Astrocyte (in vitro differentiated cells and primary cell): ENCODE measurements at places on chromosomes 7 and 10. TPM values are rescaled to one million over a fixed set of nuclear protein-coding genes. Genes with fewer than 3 reads are reported as not detected.

The COL17A1 gene
- 2.6 and 10.1 TPM in 2 replicates for total RNA-seq

The C7orf57 gene
- not detected in 2 replicates for total RNA-seq

The GIMAP7 gene
- total RNA-seq, result not detected in 2 replicates

The NUDT13 gene
- total RNA-seq, result 2.2 and 2.4 TPM in 2 replicates

The HOXA5 gene
- total RNA-seq, result not detected in 2 replicates

The SPDYE3 gene
- total RNA-seq, result not detected in 2 replicates

The HDAC9 gene
- 20.2 and 27.6 TPM in 2 replicates for total RNA-seq

The COL26A1 gene
- 6.8 and 7.1 TPM in 2 replicates for total RNA-seq

The RBP3 gene
- total RNA-seq, result not detected in 2 replicates

The CUZD1 gene
- total RNA-seq, result 0.17 and 0.23 TPM in 2 replicates

- H3K36me3 ChIP-seq, result peaks cover 3% of the 10 kb centered on the region
- no peak overlapping the region for H3K4me3 ChIP-seq
- H3K27ac ChIP-seq, result no peak overlapping the region
- peak; percentile 27 for DNase-seq
Observed at GRCh38 chr7:98133621-98134303, 27.1 kb downstream of the LMTK2 start.

GRCh38 chr7:88791891-88792290 is 3.6 kb downstream of the TEX47 start:
- H3K36me3 ChIP-seq, result no peaks in the 10 kb centered on the region
- H3K4me1 ChIP-seq, result no peaks in the 10 kb centered on the region
- H3K27ac ChIP-seq, result no peak overlapping the region
- H3K4me3 ChIP-seq, result no peak overlapping the region
- no peak for DNase-seq

- H3K4me3 ChIP-seq, result no peak overlapping the region
- peak; percentile 50 for DNase-seq
- H3K36me3 ChIP-seq, result no peaks in the 10 kb centered on the region
- peak overlapping the region; percentile 95 for H3K27ac ChIP-seq
- peaks cover 21% of the 10 kb centered on the region for H3K4me1 ChIP-seq
Observed at GRCh38 chr7:47940088-47941013, 7.9 kb downstream of the PKD1L1 start.

GRCh38 chr7:36615852-36616540 is 108.3 kb downstream of the AOAH start:
- no peak overlapping the region for H3K27ac ChIP-seq
- no peaks in the 10 kb centered on the region for H3K27me3 ChIP-seq
- no peak for DNase-seq
- H3K4me1 ChIP-seq, result no peaks in the 10 kb centered on the region
- H3K36me3 ChIP-seq, result no peaks in the 10 kb centered on the region

GRCh38 chr10:62856021-62856420 is 39.9 kb upstream of the EGR2 start:
- no peak overlapping the region for H3K4me3 ChIP-seq
- no peak overlapping the region for H3K27ac ChIP-seq
- H3K4me1 ChIP-seq, result no peaks in the 10 kb centered on the region
- peaks cover 13% of the 10 kb centered on the region for H3K27me3 ChIP-seq

GRCh38 chr10:126663328-126663727 is 7.2 kb downstream of the C10orf90 start:
- DNase-seq, result peak; percentile 98
- peaks cover 3% of the 10 kb centered on the region for H3K27me3 ChIP-seq
- H3K27ac ChIP-seq, result peak overlapping the region; percentile 96
- H3K36me3 ChIP-seq, result no peaks in the 10 kb centered on the region

DNA sequence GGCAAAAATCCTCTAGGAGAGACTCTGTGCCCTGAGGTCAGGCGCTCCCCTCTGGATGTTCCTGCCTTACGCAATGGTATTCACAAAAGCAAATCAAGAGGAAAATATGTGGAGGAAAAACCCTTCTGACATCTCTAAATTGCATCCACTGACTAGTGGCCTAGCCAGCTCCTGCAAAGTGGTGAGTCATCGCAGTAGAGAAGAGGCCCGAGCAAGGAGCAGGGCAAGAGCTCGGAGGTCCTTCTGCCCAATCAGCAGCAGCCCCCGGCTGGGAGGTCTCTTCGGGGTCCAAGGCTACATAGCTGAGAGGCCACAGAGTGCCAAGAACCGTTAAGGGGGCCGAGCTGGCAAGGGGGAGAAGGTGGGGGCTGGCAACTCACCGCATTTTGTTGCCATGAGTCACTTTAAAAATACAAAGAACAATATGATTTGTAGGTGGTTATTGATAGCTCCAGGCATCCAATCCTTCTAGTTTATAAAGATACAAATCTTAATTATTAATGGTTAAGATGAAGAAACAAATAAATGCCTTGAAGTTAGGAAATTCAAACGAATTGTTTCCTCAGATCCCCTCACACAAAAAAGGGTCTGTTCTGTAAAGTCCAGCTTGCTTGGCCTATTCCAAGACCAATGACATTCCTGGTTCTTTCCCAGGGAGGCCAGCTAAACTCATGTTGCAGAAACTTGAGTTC is 161.6 kb downstream of the PKD1L1 start:
- H3K27me3 ChIP-seq, result no peaks in the 10 kb centered on the region
- peak overlapping the region; percentile 99 for H3K27ac ChIP-seq
- no peak overlapping the region for H3K4me3 ChIP-seq
- no peaks in the 10 kb centered on the region for H3K36me3 ChIP-seq

- no peak for DNase-seq
- no peaks in the 10 kb centered on the region for H3K27me3 ChIP-seq
- H3K4me3 ChIP-seq, result no peak overlapping the region
- H3K27ac ChIP-seq, result no peak overlapping the region
- H3K36me3 ChIP-seq, result no peaks in the 10 kb centered on the region
- H3K4me1 ChIP-seq, result no peaks in the 10 kb centered on the region
Observed at GRCh38 chr7:83455612-83456011, 193.3 kb downstream of the SEMA3E start.

GRCh38 chr10:107924458-107924857 is 760.0 kb upstream of the SORCS1 start:
- no peaks in the 10 kb centered on the region for H3K36me3 ChIP-seq
- DNase-seq, result no peak
- no peaks in the 10 kb centered on the region for H3K27me3 ChIP-seq

DNA sequence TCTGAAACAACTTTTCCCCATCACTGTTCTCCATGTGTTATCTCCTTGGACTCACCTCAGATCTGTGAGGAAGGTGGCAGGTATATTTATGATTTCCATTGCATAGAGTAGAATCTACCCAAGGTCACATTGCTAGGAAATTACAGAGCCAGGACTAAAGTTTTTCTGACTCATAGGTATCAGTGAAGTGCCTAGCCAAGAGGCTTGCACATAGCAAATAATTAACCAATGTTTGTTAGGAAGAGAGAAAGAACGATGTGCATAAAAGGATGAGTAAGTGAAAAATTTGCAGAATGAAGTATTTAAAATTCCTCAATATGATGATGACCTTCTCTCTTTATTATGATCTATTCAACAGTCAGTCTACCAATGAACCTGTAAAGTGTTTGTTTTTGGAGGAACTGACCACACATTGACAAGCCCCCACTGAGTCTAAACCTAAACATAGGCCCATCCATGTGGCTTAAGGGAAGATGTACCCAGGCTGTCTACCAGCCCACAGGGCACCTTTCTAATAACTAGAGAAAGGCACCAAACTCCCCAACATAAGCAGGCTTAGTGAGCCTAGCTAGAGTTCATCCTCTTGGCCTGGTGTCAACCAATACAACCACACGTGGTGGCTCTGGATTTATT is 252.9 kb upstream of the ZMIZ1 start:
- no peaks in the 10 kb centered on the region for H3K4me1 ChIP-seq
- H3K27me3 ChIP-seq, result peaks cover 19% of the 10 kb centered on the region
- no peak for DNase-seq

GRCh38 chr10:116403740-116404250 is 23.9 kb upstream of the PNLIPRP3 start:
- no peaks in the 10 kb centered on the region for H3K4me1 ChIP-seq
- H3K36me3 ChIP-seq, result no peaks in the 10 kb centered on the region
- DNase-seq, result no peak
- H3K27me3 ChIP-seq, result no peaks in the 10 kb centered on the region
- H3K4me3 ChIP-seq, result no peak overlapping the region

DNA sequence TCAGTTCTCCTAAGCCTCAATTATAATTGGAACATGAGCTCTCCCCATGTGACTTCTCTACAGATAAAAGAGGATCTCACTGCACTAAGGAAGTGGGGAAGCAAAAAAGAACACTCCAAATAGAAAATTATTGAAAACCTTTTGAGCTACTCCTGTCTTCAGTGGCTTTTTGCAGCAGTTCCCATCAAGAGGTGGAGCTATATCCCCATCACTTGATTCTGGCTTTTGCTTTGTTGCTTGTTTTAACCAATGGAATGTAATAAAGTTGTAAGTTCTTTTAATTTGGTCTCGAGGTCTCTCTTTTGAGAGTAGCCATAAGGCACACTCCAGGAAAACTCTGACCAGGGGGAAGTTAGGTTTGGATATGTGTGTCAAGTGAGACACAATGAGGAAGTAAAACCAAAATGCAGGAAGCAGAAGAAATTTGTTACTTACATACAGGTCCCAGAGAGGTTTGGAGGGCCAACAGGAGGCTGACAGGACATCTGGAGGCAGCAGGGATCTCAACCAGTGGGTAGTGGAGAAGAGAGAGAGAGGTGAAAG is 569.4 kb downstream of the HTR7 start:
- no peak overlapping the region for H3K4me3 ChIP-seq
- H3K27ac ChIP-seq, result no peak overlapping the region
- peaks cover 8% of the 10 kb centered on the region for H3K4me1 ChIP-seq
- DNase-seq, result peak; percentile 31
- H3K27me3 ChIP-seq, result no peaks in the 10 kb centered on the region
- no peaks in the 10 kb centered on the region for H3K36me3 ChIP-seq

- H3K36me3 ChIP-seq, result peaks cover 8% of the 10 kb centered on the region
- H3K4me3 ChIP-seq, result no peak overlapping the region
- no peak overlapping the region for H3K27ac ChIP-seq
- H3K4me1 ChIP-seq, result no peaks in the 10 kb centered on the region
Observed at GRCh38 chr7:155696747-155697146, 52.3 kb downstream of the RBM33 start.

DNA sequence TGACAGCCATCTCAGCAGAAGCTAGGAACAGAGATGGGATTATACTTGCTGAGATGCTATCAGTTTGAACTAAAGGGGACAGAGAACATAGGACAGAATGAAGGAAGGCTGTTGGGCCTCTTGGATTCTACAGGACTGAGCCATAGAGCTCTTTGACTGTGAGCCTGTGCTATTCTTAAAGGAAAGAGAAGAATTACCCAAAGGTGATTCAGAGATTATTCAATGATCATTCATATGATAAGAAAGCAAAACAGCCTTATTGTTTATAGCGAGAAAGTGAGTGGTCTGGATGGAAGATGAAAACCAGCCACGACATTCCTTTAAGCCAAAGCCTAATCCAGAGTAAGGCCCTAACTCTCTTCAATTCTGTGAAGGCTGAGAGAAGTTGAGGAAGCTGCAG is 69.7 kb upstream of the NEUROD6 start:
- H3K4me3 ChIP-seq, result no peak overlapping the region
- no peak overlapping the region for H3K27ac ChIP-seq
- no peaks in the 10 kb centered on the region for H3K36me3 ChIP-seq
- no peaks in the 10 kb centered on the region for H3K27me3 ChIP-seq
- peak; percentile 56 for DNase-seq

DNA sequence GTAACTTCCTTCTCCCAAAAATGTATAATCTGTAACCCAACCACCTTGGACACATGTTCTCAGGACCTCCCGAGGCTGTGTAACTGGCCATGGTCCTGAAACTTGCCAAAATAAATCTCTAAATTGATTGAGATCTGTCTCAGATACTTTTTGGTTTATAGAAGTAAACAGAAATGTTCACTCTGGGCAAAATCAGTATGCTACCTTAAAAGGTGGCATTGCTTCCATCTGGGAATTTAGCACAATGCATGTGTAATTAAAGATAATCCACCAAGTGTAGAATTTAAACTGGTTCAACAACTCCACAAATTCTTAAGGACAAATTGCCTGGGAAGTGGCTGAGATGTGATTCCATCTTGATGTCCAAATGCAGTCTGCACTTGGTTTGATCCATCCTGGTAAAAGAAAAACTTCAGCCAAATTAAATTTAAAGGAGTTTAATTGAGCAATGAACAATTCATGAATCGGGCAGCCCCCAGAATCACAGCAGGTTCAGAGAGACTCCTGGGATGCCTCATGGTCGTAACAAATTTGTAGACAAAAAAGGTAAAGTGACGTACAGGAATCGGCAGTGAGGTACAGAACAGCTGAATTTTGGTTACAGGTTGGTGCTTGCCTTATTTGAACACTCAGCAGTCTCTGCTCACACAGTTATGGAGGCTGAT is 102.6 kb upstream of the PFKP start:
- H3K4me1 ChIP-seq, result no peaks in the 10 kb centered on the region
- H3K36me3 ChIP-seq, result no peaks in the 10 kb centered on the region
- no peaks in the 10 kb centered on the region for H3K27me3 ChIP-seq
- no peak overlapping the region for H3K4me3 ChIP-seq

- no peak for DNase-seq
- H3K27ac ChIP-seq, result no peak overlapping the region
- H3K4me3 ChIP-seq, result no peak overlapping the region
- no peaks in the 10 kb centered on the region for H3K27me3 ChIP-seq
Observed at GRCh38 chr10:71223347-71224058, 11.1 kb downstream of the UNC5B start.

DNA sequence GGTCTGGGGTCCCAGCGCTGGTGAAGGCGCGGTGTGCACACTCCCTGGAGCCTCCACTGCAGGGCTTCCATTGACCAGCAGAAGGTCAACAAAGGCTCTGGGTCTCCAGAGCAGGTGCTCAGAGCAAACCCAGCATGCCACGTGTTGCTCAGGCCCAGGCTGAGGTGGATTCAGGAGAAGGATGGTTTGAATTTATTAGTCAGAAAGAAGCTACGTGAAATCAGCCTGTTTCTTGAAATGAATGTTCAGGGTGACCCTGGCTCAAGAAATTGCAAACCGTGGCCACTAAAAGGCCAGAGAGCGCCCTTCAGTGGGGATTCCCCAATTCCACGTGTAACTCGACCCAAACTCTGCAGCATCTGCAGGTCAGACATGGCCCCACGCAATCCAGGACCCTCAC is 82.7 kb upstream of the PFKP start:
- H3K4me1 ChIP-seq, result peaks cover 29% of the 10 kb centered on the region
- H3K36me3 ChIP-seq, result no peaks in the 10 kb centered on the region
- no peak overlapping the region for H3K4me3 ChIP-seq
- DNase-seq, result no peak
- no peaks in the 10 kb centered on the region for H3K27me3 ChIP-seq

- peak overlapping the region; percentile 77 for H3K27ac ChIP-seq
- peak; percentile 99 for DNase-seq
- no peak overlapping the region for H3K4me3 ChIP-seq
- peaks cover 41% of the 10 kb centered on the region for H3K4me1 ChIP-seq
- H3K27me3 ChIP-seq, result no peaks in the 10 kb centered on the region
Observed at GRCh38 chr10:31075434-31075833, 43.8 kb upstream of the ZNF438 start.

GRCh38 chr10:95284807-95285206 is 6.0 kb downstream of the PDLIM1 start:
- no peaks in the 10 kb centered on the region for H3K27me3 ChIP-seq
- no peak overlapping the region for H3K4me3 ChIP-seq
- peaks cover 9% of the 10 kb centered on the region for H3K4me1 ChIP-seq
- H3K27ac ChIP-seq, result no peak overlapping the region
- H3K36me3 ChIP-seq, result no peaks in the 10 kb centered on the region
